Ascending aorta (tissue), 2 donors: ENCODE measurements at places on chromosomes 12 and 14. TPM values are rescaled to one million over a fixed set of nuclear protein-coding genes. Genes with fewer than 3 reads are reported as not detected.
A peak's percentile ranks its signal among the peaks of the same experiment; 100 is the strongest.

GRCh38 chr14:103802356-103802755 lies 45.0 kb downstream of the PPP1R13B start:
- DNase-seq = no peak

The LRCOL1 gene
- not detected for total RNA-seq

The SPIC gene
- not detected for total RNA-seq

The C12orf56 gene
- not detected for total RNA-seq

The PARPBP gene
- 0.64 TPM for total RNA-seq

DNA sequence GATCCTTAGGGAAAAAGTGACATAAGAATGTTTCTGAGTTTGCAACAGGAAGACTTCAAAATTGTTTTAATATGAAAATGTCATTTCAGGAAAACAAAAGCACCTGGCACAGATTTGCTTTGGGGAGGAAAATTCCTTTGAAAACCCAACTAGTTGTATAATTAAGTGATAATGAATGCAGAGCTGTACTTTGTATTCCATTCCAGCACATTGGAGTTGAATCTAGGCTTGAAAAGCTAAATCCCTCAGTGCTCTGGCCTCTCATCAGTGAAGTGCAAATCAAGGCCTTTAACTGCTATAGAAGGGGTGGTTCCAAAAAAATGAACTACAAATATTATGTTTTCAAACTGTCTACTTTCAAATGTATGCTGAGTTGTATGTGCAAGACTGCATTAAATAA lies 19.6 kb upstream of the C12orf42 start:
- no peak for DNase-seq

DNA sequence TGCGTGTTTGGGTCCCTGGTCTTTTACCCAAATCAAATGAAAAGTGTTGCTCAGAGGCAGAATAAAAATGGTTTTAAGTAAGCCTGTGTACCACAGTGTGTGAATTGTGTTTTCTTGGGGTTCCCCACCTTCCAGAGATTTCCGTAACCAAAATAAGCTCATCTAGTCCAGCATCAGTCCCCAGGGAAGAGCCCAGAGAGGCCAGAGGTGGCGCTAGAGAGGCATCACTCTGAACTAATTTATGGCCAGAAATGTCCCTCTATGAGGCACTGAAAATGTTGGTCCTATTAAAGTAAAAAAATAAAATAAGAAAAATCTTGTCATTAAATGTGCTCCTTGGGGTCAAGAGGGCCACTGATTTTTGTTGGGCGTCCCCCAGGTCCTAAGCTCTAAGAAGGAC lies 24.9 kb upstream of the PRKAB1 start:
- DNase-seq = no peak

GRCh38 chr12:52454411-52455201 lies 2.7 kb upstream of the KRT6B start:
- no peak for DNase-seq

GRCh38 chr12:112341046-112341825 lies 41.0 kb downstream of the HECTD4 start:
- no peak for DNase-seq

The CCDC177 gene
- total RNA-seq = not detected

GRCh38 chr14:29648045-29648444 lies 279.6 kb downstream of the PRKD1 start:
- no peak for DNase-seq

GRCh38 chr12:53984901-53985691 lies at the start of gene HOXC10:
HOXC10 (plus strand) TSS chr12:53985146; CDS start chr12:53985260, 114 bp downstream.
- peak; percentile 33 for DNase-seq

DNA sequence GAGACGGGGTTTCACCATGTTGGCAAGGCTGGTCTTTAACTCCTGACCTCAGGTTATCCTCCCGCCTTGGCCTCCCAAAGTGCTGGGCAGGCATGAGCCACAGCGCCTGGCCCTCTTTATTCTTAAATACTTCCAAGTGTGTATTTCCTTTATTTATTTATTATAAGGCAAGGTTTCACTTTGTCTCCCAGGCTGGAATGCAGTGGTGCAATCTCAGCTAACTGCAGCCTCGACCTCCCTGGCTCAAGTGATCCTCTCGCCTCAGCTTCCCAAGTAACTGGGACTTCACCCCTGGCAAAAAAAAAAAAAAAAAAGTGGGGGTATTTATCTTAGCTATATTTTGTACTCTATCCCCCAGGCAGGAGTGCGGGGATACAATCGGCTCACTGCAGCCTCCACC lies 6.8 kb downstream of the FAM216A start:
- DNase-seq = no peak

GRCh38 chr14:64656986-64657385 lies 47.2 kb upstream of the PLEKHG3 start:
- DNase-seq = no peak

The SPTB gene
- 14.9 TPM for total RNA-seq

GRCh38 chr14:97924922-97925613 lies 1127.9 kb downstream of the VRK1 start:
- no peak for DNase-seq

The SMCO3 gene
- 2.1 TPM for total RNA-seq

The DPY19L2 gene
- 3.2 TPM for total RNA-seq

The CEBPE gene
- total RNA-seq = not detected

DNA sequence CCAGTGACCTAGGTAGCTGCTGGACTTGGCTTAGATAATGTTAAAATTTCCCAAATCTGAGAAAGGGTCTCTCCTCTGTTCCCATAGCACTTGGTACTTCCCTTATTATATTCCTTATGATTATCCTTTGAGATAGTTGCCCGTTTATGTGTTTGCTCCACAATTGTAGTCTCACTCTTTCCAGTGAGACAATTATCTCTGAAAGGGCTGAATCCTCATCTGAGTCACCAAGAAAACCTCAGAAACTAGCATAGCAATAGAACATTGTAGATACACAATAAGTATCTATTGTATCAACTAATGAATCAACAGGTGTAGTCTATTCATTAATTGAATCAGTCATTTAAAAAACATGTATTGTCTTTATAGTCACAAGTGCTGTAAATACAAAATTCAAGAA lies 119.1 kb upstream of the FAR2 start:
- no peak for DNase-seq

- DNase-seq = no peak
These were observed 505.5 kb downstream of the NPAS3 start for GRCh38 chr14:33444136-33444535.

- DNase-seq = no peak
These were observed 18.2 kb upstream of the FAM222A start for GRCh38 chr12:109695416-109695815.

- no peak for DNase-seq
These were observed 30.5 kb downstream of the SRGAP1 start for GRCh38 chr12:63874897-63875480.

- DNase-seq = no peak
These were observed 57.9 kb downstream of the SLCO1A2 start for GRCh38 chr12:21276826-21277225.

GRCh38 chr12:9754099-9754927 lies 6.4 kb downstream of the CD69 start:
- DNase-seq = no peak

DNA sequence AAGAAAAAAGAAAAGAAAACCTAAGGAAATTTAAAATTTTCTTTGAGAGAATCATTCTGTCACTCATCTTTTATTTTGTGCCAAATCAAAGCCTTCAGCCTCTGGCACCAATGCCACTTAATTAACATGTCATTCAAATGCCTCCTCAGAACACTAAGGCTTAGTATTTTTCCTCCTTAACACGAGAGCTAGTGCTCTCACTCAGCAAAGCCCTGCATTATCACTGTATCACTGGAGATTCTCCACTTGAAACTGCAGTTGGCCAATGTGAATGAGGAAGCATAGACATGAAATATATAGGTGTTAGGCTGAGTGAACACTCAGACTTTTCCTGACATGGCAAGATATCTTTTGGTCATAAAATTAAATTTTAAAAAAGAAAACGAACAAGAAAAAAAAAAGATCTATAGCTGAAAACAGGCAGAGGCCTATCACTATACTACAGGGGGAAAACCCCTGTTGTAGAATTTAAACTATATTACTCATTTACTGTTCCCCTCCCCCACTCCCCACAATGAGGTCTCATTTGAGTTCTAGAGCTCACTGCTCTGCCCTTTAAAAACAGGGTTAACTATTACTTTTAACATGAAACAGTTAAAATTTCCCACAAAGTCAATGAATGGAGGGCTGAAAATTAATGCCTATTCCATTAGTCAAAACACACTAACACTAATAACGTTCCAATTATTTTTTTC lies 5.1 kb downstream of the MBIP start:
- DNase-seq = no peak

DNA sequence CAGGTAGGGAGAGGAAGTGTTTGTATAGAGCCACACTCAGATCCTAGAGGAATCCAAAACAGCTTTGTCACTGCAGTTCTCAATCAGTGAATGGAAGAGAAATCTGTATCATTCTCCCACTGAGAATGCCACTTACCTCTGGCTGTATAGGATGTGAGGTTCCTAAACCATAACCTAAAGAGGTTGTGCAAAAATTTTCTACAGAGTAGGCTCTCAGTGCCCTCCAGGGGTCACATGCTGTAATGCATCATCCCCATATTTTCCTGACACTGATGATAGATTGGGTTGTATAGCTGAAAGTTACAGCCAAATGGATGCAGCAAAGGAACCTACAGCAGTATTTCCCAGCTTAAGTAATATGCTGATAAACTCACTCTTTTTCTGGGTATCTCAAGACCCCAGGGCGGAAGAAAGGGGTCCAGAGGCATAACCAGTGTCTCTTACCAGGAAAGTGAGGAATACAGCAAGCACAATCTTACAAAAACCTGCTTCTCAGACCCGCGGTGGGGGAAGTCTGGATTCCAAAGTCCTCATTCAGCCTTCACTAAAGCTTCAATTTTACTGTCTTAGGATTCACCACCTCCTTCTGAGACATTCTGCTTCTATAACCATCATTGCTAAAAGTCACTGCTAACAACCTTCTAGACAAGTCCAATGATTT lies 3.8 kb downstream of the BCDIN3D start:
- no peak for DNase-seq
